AG09309 (cell line): ENCODE measurements at places on chromosomes 12 and 14.

GRCh38 chr14:23132970-23133369, 13.9 kb upstream of the CEBPE start:
- no peak for DNase-seq

DNA sequence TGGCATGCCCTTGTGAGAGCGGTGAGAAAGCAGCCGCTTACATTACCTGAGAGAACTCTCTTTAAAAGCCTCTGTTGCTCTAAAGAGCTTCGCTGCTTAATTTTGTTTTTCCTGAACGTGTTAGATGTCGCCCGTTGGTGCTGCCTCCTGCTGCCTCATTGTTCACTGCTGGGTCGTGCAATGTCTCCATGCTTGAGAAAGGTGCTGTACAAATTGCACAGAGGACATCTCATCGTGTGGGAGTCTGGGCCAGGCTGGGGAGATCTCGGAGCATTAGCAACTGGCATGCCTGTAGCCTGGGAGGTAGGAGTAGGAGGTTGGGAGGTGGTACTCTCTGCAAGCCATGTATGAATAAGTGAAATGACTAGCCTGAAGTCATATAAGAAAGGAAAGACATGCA, 686.0 kb downstream of the NOVA1 start:
- DNase-seq = no peak

GRCh38 chr14:103960457-103961055, 18.2 kb upstream of the RD3L start:
- DNase-seq = no peak

DNA sequence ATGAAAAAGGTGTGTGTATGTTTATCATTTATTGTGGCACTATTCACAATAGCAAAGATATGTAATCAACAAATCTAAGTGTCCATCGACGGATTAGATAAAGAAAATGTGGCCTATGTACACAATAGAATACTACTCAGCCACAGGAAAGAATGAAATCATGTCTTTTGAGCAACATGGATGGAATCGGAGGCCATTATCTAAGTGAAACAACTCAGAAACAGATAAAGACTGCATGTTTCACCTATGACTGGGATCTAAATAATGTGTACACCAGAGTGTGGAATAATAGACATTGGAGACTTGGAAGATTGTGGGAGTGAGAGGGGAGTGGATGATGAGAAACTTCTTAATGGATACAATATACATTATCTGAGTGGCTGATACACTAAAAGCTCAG, 44.0 kb downstream of the CCER1 start:
- DNase-seq = no peak

DNA sequence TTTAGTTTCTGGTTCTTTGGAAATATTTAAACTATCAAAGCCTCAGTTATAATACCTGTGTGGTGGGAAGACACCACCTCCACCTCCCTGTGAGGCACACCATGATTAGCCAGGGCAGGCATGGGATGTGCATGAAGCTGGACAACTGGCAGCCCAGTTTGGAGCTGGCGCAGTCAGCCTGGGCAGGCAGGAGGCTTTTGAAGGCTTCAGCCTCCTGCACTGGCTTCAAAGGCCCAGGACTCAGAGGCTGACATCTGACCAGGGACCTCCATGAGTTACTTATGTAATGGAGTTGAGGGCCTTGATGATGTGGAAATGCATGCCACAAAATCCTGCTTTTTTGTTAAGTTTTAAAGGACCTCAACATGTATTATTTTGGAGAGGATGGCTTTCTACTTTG, 30.3 kb downstream of the C14orf132 start:
- DNase-seq = no peak

GRCh38 chr14:67738740-67739504, 37.2 kb downstream of the RDH12 start:
- peak; percentile 94 for DNase-seq

DNA sequence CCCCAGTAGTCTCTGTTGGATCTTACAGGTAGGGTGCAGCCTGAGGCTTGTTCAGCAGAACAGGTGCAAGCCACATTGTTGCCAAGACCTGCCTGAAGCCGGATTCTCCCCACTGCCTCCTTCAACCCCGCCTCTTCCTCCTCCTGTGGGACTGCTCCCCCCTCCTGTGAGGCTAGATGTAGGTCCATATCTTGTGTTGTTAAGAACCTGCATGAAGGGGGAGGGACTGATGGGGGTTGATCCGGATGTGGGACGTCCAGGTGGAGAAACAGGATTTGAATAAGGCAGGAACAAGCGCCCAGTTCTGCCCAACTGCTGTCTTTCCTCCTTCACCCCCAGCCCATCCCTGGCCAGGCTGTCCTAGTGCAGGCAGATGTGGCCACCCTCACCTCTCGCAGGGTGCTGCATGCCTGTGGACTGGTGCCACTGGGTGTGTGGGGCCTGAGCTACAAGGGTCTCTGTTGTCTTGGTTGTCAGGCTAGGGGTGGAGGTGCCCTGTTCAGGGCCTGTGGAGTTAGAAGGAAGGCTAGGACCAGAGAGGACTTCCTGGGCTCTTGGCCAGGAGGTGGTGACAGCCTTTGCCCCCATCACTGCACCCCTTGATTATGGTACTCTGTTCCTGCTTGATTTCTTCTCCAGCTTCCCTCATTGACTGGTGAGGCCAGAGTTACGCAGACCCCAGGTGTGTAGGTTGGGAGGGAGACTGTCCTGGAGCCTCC, 1.4 kb downstream of the NR4A1 start:
- DNase-seq = no peak

- no peak for DNase-seq
Observed at GRCh38 chr14:83331513-83331912, 1797.9 kb upstream of the SEL1L start.

GRCh38 chr12:130929363-130929762, 24.3 kb upstream of the ADGRD1 start:
- no peak for DNase-seq

DNA sequence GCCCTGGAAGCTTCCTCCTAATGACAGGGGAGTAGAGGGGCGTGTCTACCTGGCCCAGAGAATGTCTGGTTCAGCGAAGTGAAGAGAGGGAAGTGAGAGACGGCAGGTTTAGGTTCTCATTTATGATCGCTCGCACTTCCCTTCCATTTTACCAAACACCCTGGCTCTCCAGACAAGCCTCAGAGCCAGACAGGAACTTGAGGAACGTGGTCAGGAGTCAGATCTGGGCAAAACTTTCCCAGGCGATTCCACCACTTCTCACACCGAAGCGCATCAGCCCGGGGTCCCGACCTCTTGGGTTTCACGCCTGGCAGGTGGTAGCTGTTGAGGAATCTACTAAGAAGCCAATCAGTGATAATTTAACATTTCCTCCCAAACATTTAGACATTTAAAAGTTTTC, 21.3 kb downstream of the ACTN1 start:
- no peak for DNase-seq

- DNase-seq = no peak
Observed at GRCh38 chr12:71748081-71748850, 6.4 kb upstream of the RAB21 start.

DNA sequence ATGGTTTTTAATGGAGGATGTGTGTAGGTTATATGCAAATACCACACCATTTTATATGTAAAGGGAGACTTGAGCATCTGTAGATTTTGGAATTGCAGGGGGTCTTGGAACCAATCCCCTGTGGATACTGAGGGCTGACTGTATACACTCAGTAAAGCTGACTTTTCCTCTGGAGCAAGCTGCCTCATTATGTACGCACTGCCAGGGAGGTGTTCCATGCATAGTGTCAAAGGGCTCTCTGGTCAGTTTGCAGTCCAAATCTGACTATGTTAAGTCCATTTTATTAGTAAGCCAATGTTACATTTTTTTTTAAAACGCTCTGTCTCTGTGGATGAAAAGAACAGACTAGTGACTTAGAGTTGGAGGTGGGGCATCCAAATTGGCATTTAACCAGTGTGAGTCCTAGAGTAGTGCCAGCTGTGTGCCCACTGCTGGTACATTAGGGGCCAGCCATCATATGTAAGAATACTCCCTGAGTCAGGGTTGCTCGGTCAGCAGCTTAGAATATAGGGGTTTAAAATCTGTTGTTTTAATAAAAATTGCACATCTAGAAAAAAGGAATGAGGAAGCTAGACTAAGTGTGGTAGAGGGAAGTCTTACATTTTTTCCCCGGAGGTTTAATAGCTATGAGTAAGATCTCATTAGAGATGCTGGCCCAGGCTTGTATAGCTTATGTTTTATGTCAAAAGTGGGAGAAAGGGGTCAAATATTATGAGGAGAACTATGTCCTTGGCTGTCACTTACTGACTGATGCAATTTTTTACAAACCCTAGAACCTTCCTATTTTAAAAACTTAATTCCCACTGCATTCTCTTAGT, 87.0 kb downstream of the TESC start:
- peak; percentile 64 for DNase-seq

DNA sequence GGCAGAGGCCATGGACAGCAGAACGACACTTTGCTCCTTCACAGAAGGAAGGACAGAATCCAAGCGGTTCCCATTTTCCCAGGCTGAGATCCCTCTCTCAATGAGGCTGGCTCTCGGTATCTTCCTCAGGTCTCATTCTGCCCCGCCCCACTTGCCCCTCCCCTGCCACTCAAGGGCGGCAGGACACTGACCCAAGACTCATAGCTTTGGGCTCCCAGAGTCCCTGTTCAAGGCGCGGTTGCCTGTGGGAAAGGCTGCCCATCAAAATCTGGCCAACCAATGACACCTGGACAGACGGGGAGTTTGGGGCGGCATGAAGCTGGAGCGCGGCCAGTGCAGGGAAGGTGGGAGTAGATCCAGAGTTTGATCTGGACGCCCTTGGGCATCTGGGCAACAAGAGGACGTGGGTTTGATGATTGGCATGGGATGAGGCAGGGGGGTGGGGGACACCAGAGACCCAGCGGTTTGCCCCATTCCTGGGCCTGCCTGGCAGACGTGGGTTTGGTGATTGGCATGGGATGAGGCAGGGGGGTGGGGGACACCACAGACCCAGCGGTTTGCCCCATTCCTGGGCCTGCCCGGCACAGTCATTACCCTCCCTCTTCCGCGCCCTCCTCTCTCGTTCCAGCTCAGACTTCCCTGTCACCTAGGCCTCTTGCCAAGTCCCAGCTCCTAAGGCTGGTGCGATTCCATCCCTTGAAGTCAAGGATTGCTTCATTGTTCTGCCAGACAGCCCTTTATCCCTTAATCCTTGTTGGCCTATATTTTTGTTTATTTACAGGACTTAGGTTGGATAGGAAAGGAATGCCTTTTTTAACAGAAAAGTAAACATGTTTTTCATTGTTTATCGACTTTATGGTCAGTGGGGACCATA, 92.1 kb downstream of the NINJ2 start:
- peak; percentile 60 for DNase-seq

DNA sequence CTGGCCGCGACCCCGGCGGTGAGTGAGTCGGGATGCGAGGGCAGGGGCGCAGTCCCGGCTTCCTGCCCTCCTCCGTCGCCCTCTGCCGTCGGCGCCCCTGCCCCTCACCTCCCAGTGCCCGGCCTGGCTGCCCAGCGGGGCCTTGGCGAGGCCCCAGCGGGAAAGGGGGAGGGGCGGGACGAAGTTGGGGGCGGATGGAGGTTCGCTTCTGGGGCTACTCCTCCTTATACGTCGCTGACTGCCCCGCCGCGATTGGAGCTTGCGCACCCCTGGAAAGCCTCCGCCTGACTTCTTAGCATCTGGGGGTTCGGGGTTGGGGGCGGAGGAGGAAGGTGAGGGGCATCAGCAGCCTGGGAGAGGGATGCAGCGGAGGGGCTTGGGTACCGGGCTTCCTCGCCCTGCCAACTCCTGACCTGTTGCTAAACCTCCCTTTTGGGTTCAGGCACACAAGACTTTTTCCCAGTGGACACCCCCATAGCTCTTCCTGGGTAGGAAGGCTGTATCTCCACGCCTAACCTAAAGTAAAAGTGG, 406 bp downstream of the TMEM263 start:
- no peak for DNase-seq

- no peak for DNase-seq
Observed at GRCh38 chr12:23217667-23218066, 592.7 kb downstream of the ETNK1 start.

DNA sequence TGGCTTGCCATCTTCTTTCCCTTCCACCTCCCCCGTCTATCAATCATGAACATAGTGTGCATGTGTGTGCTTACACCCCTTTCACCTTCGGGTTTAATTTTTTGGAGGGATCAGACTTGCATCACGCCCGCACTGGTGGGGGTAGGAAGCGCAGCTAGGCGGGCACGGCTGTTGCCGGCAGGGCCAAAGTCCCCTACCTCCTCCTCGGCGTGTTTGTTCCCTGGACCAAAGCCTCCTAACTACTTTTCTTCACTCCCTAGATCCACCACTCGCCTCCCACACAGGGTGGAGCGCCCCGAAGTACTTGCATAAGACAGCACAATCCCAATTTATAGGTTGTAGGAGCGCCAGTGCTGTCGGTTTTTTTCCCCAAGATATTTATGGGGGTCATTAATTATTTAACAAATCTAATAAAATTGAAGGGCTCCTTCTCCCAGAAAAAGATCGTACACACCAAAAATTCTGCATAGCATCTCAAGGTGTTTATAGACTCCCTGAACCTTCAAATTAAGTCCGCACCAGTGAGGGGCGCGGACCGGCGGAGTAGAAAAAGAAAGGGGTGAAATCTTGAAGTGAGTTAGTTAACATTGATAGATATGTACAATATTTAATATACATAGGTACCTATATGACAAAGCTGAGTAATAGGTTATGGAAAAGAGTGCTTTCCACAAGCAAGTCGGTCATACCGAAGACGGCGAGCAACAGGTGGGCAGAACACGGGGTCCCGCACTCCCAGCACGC, 717 bp downstream of the PKP2 start:
- no peak for DNase-seq

DNA sequence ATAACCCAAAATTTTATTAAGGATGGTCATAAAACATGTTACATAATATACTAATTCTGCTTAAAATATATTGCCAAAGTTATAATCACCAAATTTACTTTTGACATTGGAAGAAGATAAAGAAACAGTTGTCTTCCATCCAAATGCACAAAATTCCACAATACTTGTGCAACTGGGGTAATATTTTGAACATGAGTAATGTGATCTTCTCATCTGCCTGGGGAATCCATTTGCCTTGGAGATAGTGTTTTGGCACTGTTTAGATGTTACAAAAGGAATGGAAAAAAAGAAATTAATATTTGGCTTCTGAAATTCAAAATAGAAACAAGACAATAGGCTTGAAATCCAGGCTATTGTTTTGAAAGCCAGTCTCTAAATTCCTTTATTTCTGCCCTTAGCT, 9.1 kb downstream of the GPR19 start:
- peak; percentile 52 for DNase-seq

DNA sequence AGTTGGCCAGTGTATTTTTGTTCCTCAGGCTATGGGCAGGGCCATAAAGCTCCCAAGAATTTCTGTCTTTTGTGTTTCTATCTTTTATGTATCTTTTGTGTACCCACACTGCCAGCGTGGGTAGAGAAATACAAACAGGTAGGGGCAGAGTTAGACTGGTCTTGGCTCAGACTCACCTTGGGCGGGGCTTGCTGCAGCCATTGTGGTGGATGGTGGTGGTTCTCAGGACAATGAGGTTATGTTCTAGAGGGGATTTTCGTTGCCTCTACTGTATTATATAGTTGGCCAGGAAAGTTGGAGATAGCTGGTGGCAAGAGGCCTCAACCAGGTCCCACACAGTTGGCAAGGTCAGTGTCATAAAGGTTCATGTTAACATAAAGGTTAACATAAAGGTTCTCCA, 977.5 kb upstream of the LRFN5 start:
- DNase-seq = no peak

- no peak for DNase-seq
Observed at GRCh38 chr12:31321186-31321896, 4.6 kb downstream of the SINHCAF start.
